CD4-positive, alpha-beta T cell treated with Interleukin-17A for 4 hours (primary cell): ENCODE measurements at places on chromosomes 12 and 14.

DNA sequence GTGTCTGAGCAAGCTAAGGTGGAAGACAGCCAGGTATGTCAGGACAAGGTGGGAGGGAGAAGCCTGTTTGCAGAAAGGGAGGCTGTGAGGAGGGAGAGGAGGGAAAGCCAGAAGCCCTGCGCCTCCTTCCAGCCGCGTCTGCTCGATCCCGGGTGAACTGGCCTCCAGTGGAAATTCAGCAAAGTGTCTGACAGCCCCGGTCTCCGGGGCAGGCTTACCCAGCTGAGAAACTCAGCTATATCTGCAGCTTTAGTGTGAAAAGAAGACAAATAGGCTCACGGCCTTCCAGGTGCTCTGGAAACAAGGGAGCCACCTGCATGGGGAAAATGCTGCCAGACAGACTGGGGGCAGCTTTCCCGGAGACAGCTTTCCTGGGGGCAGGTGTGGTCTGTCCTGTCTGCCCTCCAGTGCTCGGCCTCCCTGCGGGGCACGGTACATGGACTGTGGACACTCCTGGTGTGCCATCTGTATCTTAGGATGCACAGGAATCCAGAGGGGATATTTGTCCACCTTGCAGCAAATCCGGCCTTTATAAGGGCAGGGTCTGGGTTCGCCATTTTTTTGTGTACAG is 6.3 kb downstream of the RFLNA start:
- DNase-seq = no peak

- no peak for DNase-seq
These were observed 14.8 kb downstream of the LDHB start for GRCh38 chr12:21642707-21643389.

DNA sequence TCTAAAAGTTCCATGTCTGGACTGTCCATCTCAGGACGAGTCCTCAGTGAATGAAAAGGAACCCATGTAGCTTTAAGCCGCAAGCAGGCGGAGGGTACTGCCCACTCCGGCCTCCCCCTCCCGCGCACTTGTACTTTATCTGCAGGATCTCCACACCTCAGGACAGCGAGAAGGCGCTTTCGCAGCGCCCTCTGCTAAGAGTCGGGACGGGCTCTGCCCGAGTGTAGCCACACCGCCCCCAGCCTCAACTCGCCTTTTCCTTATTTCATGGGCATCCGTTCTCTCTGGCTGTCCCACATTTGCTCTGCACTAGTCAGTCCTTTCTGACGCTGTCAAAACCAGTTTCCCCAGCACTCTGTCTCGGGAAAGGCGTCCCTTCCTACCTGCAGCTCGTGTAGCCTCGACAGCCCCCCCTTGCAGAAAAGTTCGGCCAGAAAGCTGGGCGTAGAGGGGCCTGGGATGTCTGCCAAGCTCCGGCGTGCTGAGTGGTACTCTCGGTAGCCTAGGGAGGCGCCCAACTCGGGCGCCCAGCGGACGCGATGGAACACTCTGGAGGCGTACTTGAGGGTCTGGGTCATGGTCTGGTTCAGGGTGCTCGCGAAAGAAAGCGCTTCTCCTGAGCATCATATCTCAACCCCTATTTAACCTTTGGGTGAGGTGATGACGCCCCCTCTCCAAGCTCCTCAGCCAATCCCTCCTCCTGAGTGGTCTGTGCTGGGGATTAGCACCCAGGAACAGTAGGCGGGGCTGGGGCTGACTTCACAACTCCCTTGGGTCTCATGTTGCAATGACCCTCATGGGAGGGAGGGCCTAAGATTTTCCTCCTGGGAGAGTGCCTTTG is at the start of gene CYP27B1:
Gene CYP27B1, minus strand, starts transcription at position 615 of the 841 bp plus-strand sequence. Its CDS starts 37 bp downstream, at position 578.
- no peak for DNase-seq

GRCh38 chr14:61505815-61506809 is 184.7 kb downstream of the PRKCH start:
- no peak for DNase-seq

DNA sequence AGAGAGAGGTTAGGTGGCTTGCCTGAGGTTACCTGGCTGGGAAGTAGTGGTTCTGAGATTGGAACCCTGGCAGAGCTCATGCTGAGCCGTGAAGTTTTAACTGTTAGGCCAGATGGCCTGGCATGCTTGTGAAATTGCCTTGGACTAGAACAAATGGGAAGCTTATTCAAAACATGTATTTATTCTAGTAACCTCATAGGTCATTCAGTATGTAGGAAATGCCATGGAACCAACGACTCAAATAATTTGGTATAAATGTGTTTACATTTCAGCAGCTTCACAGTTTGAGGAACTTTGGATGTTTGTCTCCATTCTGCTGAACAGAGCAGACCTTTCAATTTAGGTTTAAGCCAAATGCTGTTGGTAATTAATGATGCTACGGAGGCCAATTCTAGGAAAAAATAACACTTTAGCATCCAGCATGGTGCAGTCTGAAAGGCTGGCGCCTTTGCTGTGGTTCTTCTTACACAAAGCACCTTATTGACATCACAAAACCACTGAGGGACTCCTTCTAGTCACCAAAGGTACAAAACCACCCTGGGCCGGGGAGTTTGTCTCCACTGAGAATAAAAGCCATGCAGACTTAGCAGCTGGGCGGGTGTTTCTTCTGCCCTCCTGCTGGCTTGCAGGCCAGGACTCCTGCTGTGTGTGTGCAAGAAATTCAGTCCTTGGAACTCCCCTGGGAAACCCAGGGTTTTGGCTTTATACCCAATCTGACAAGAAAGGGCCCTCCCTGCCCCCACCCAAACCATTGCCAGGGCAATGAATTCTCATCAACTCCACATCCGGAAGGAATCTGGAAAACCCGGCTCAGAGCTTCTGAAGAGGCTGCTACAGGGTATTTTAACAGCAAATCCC is 64.2 kb downstream of the ELK3 start:
- DNase-seq = no peak

GRCh38 chr14:23323838-23324454 is 2.7 kb downstream of the PABPN1 start:
- DNase-seq = no peak

DNA sequence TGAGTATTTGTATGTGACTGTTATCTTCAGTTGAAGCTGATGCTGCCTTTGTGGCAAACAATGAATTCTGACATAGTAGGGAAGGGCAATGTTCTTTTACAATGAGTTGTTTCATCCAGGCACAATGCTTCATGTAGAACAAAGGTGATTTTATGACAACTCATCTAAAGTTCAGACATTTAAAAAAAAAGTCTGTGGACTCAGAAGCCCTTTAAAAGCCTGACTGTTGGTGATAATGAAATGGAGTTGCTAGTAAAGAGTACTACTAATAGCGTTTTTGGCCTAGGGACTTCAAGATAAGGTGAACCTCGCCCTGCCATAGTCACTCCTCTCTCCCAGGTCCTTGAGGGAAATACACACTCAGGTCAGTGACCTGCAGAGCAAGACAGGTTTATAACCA is 105.1 kb downstream of the AKAP6 start:
- no peak for DNase-seq

GRCh38 chr12:54444206-54444605 is 25.1 kb upstream of the ITGA5 start:
- no peak for DNase-seq

DNA sequence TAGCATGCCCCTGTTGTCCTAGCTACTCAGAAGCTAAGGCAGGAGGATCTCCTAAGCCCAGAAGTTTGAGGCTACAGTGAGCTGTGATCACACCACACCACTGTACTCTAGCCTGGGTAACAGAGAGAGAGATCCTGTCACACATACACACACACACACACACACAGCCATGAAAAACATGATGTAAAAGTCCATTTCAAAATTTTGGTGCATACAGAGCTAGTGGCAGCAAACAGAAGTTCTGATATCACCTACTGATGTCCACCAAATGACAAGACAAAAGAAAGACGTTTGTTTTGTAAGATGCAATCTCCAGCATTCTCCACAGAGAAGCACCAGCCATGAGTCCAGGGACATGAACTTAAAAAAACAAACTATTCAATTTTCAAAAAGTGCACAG is 15.9 kb downstream of the AREL1 start:
- no peak for DNase-seq

DNA sequence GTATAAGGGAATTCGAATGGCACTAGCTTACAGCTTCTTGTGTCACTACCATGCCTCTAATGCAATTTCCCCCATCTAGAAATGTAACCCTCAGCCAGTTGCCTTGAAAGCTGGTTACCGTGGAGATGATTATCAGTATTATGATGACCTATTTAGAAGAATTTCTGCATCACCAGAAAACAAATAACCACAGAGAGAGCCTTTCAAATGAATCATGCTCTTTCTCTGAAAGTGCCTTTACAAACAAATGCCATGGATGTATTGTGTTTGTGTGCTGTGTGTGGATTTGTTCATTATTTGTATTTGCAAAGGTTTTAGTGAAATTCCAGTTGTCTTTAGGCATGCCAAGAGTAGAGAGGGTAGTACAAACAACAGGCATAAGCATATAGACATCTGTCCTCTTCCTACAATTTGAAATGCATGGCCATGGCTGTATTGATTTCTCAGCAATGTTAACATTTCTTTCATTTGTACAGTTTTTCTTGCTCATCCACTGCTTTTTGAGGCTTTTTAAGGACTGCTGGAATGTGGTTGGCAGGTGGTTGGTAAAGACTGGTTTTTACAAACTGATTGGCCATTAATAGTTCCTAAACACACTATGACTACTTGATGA is 266.5 kb downstream of the PAWR start:
- DNase-seq = no peak

DNA sequence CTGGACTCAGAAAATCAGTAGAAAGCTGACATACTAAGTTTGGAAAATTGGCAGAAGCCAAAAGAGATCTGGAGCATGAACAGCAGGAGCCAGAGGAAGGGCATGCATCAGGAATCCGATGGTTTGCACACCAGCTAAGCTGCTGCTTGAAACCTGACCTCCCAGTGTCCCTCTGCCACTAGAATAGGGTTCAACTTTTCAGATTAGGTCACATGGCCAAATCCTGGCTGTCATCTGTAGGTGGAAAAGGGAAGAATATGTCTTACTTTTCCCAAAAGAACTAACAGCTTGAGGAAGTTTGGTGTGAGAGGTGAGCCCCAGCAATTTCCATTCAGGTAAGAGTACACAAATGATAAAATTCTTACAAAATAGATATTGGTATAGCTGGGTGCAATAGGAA is 732.6 kb downstream of the RERGL start:
- no peak for DNase-seq

GRCh38 chr14:56474419-56475022 is 105.1 kb upstream of the TMEM260 start:
- DNase-seq = no peak

- DNase-seq = no peak
These were observed 84.4 kb downstream of the PPP2R5C start for GRCh38 chr14:101845896-101846295.

GRCh38 chr12:104443008-104443407 is 13.7 kb upstream of the CHST11 start:
- no peak for DNase-seq

DNA sequence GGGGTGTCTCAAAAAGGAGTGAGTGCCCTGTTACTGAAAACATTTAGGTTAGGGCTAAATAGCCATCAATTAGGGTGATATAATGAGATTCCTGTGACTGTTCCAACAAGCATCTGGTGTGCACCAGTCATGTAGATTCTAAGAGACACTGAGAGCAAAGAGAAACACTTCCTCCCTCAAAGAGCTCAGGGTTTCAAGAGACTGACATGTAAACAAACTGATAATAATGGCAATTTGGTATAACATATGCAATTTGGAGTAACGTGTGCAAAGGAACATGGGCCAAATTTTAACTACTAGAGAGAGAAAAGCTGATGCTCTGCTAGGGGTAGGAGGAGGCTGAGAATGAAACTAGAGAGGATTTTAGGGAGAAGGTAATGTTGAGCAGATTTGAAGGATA is 237.1 kb downstream of the BMP4 start:
- no peak for DNase-seq

- DNase-seq = no peak
These were observed 230.8 kb downstream of the NUAK1 start for GRCh38 chr12:105907982-105908381.

DNA sequence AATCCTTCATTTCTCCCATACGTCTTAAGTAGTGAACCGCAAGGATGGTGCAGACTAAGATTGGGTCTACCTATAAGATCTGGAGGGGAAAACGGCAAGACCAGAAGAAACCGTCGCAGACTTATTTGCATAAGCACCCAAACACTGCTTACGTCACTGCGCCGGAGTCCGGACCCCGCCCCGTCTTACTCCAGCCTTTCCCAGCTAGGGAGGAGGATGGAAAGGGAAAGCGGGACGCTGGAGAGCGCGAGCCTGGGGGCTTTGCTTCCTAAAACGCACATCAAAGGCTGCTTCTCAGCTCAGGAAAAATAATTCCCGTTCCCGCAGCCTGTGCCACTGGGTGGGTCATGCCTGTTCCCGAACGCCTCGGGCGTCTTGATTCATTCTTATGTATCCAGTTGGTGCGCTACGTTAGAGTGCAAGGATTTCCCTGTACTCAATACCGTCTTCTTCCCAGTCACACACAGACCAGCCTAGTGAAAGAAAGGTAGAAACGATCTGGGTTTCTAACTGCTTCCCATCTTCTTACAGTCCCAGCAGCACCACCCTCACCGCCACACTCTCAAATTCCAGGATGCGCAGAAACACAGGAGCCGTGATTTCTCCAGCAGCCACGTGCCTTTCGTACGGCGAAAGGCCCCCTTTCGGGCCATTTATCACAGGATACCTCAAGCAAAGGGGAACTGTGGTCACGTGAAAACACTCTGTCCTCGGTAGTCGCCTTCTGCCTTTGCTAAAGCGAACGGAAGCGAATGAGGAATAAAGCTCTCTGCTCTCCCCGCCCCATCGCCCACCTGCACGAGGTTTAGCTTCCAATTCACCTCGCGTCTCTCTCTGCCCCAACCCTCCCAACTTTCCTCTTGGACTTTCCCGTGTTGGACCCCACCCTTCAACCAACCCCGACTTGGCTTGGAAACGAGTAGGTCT is 1.1 kb downstream of the SLC6A15 start:
- DNase-seq = no peak

DNA sequence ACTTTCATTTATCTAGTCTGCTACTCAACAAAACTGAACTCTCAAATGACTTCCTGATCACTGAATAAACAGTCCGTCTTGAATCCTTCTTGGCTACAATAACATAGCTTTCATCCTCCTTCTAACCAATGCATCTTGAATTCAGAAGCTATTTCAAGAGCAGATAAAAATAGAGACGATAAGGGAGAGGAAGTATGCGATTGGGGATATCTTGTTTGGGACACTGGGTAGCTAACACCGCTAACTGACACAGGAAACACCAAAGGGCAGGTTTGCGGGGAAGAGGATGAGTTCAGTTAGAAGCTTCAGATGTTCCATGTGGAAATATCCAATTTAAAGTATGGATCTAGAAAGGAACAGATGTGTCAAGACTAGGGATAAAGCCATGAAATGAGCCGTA is 102.5 kb downstream of the SLC41A2 start:
- no peak for DNase-seq

DNA sequence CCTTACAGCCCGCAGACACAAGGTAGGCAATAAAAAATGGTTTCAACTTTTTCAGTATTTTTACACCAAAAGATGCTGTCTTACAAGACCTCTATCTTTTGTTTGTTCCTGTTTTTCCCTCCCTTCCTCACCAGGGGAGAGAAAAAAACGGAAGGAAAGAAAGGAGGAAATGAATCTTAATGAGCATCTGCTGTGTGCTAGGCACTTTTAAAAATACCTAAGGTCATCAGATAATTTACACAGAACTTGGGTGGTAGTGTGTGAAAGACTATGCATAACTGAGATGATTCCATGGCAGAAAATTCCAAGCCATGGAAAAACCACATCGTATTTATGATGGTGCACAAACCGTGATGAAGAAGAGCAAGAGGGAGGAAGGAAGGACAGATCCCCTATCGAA is 121.2 kb downstream of the DIP2B start:
- DNase-seq = no peak
